Amniotic stem cell (primary cell): ENCODE measurements at places on chromosomes 5 and 9.
A peak's percentile ranks its signal among the peaks of the same experiment; 100 is the strongest.

DNA sequence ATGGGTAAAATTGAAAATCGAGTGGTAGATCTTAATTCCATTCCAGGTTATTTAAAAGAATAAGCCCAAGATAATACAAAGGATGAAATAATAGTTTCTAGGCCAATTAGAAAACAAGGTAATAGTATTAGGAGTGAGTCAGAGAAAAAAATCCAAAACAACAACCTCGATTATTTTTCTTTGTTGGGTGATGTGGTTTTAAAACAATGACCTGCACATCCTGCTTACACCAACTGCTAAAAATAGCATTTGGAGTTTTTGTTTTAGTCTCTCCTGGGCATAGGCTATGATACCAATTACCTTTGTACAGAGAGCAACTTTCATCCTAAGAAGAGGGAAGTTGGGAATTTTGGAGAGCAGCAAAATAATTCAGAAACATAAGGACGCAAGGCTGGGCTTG is 101.7 kb upstream of the MYO10 start:
- DNase-seq: no peak

DNA sequence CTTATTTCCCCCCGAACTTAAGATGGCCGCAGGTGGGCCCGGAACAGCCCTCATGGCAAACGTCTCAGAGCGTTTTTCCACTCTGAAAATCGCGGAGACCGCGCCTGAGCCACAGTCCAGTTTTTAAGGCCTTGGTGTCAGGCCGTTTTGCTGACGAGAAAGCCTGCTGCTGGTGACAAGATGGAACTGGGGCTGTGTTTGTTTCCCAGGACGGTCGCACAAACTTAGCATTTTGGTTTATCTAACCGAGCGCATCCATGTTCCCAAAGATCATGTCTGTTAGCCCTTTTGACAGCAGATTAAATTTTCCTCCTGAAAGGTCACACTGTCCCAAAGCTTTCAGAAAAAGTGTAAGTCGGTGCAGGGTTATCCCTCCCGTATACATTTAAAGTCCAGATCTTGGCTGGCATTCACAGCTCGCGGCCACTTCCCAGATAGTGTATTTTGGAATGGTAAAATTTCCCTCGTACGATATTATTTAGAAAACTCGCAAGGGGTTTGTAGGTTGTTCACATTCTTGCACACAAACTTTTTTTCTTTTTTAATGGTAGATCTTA is 812 bp downstream of the SREK1 start:
- DNase-seq: peak; percentile 41

GRCh38 chr5:178236679-178237078 is 4.1 kb upstream of the PHYKPL start:
- DNase-seq: no peak

GRCh38 chr5:89582768-89583339 is 699.9 kb upstream of the MEF2C start:
- no peak for DNase-seq
